Urinary bladder (tissue), 4 donors: ENCODE measurements at places on chromosomes 12 and 14. TPM values are rescaled to one million over a fixed set of nuclear protein-coding genes. Genes with fewer than 3 reads are reported as not detected.
A peak's percentile ranks its signal among the peaks of the same experiment; 100 is the strongest.

GRCh38 chr14:73752297-73752992 is 38.3 kb upstream of the PNMA1 start:
- no peak for DNase-seq

The RIPK3 gene
- total RNA-seq = 4.4 TPM

GRCh38 chr12:69888901-69889300 is 63.9 kb downstream of the MYRFL start:
- DNase-seq = no peak

- DNase-seq = no peak
Observed at GRCh38 chr12:18419311-18419710, 158.0 kb downstream of the PIK3C2G start.

The ARHGAP9 gene
- total RNA-seq = 2.9 TPM

- DNase-seq = peak; percentile 82
Observed at GRCh38 chr12:46461907-46462640, 89.5 kb upstream of the SLC38A2 start.

The GLIPR1L1 gene
- not detected for total RNA-seq

- DNase-seq = no peak
Observed at GRCh38 chr12:23703051-23703450, 246.4 kb downstream of the SOX5 start.

GRCh38 chr14:59262717-59263454 is 74.4 kb downstream of the DAAM1 start:
- DNase-seq = no peak

The PNP gene
- total RNA-seq = 12.5 TPM

The ABCD4 gene
- total RNA-seq = 30.6 TPM

- DNase-seq = peak; percentile 37
Observed at GRCh38 chr12:6825398-6826124, 2.6 kb upstream of the P3H3 start.

DNA sequence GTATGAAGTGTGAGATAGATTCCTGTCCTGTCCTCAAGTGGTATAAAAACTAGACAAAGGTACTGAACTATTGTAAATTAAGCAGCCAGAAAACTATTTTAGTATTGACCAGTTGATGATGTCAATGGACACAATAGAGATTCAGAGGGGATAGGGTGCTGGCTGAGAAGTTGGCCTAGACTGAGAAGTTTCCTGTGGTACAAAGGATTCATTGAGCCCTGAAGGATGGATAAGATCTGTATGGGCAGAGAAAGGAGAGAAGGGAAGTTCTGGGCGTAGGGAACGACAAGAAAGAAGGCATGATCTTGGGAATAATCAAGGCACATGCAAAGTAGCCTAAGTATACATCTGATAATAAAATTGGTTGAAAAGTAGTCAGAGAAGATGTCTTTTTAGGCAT is 44.6 kb downstream of the DAD1 start:
- DNase-seq = no peak

The LRCOL1 gene
- not detected for total RNA-seq

The REC8 gene
- 5.8 TPM for total RNA-seq

DNA sequence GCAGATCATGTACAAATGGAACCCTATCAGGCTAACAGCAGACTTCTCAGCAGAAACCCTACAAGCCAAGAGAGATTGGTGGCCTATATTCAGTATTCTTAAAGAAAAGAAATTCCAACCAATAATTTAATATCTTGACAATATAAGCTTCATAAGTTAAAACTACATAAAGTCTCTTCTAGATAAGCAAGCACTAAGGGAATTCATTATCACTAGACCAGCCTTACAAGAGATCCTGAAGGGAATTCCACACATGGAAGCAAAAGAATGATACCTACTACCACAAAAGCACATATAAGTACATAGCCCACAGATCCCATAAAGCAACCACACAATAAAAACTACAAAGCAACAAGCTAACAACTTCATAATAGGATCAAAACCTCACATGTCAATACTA is 60.4 kb upstream of the SCAF11 start:
- DNase-seq = no peak

The BIN2 gene
- 2.3 TPM for total RNA-seq

- no peak for DNase-seq
Observed at GRCh38 chr12:79534029-79534867, 156.5 kb downstream of the PAWR start.

- no peak for DNase-seq
Observed at GRCh38 chr12:108972358-108972757, 48.5 kb downstream of the SVOP start.

DNA sequence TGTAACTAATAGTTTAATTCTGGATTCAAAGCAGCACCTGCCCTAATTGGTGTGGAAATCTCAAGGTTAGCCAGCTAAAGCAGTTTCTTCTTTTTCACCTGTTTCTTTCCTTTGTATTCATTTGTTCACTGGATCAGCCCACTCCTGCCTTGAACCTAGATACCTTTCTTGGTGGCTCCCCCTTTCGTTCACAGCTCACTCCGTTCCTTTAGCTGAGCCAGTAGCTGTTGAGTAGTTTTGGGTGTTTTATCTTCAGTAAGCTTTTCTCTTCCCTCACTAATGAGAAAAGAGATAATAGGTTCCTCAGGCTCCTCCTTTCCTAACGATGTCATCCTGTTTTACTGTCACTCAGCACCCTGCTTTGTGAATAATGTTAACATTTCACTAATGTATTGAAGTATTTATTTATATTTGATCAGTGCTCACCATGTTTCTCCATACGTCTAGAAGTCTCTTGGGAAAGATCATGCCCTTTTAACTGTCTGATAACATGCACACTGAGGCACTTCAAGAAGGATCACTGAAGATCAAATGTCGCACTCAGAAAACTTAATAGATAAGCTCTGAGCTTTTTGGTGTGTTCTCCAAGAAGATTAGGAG is 121.1 kb downstream of the TGFB3 start:
- DNase-seq = no peak

- DNase-seq = no peak
Observed at GRCh38 chr12:11965258-11965910, 105.4 kb upstream of the BCL2L14 start.

The SLC17A8 gene
- 0.95 TPM for total RNA-seq

GRCh38 chr14:34361504-34362011 is 100.5 kb downstream of the SPTSSA start:
- DNase-seq = no peak

DNA sequence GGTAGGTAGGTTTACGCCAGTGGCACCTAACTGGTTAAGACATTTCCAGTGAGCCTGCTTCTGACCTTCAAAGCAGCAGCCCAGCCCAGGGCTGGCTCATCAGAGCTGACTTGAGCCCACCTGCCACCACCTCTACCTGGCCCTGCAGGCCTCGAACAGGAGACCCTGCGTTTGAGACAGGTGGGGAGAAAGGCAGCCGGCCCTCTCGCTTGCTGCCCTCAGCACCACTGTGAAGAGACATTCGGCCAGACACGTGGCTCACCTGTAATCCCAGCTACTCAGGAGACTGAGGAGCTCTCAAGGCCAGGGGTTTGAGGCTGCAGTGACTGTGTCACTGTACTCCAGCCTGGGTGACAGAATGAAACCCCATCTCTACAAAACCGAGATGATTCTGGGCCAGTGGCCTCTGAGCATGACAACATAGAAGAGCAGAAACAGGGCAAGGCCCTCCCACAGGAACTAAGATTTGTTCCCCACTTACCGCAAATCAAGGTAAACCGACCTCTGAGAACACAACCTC is 74.2 kb downstream of the TESC start:
- DNase-seq = no peak

- no peak for DNase-seq
Observed at GRCh38 chr14:75570797-75571196, 7.6 kb upstream of the FLVCR2 start.

The MYO1A gene
- total RNA-seq = 0.16 TPM

DNA sequence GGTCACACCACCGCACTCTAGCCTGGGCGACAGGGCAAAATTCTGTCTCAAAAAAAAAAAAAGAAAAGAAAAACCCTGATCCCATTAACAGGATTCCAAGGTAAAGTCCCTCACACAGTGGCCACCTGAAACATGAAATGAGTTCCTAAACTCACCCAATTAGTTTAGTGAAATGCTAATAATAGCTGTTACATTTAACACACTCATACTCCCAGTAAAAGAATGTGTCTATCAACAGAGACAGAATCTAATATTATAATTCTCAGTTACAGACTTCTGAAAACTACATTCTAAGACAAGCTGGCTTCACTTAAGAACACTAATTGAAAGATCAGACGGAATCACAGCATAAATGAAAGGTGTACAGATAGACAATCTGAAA is 44.2 kb downstream of the DUSP16 start:
- DNase-seq = no peak

The NXPH4 gene
- 0.79 TPM for total RNA-seq

- no peak for DNase-seq
Observed at GRCh38 chr14:38387821-38388220, 131.9 kb upstream of the CLEC14A start.

DNA sequence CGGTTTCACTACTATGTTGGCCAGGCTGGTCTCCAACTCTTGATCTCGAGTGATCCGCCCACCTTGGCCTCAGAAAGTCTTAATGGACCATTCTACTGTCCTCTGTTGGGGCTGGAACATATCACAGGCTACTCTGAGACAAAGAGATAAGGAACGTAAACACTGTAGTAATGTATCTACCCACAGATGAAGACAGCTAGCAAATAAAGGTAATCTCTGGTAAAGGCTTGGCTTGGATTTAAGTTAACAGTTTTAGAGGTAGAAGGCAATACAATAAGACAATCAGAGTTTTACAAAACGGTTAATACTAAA is 44.6 kb upstream of the ISM2 start:
- DNase-seq = no peak

GRCh38 chr14:102088012-102088792 is 1.4 kb upstream of the HSP90AA1 start:
- no peak for DNase-seq

- DNase-seq = no peak
Observed at GRCh38 chr12:30823156-30823699, 68.5 kb upstream of the CAPRIN2 start.

The CD27 gene
- total RNA-seq = 0.26 TPM

DNA sequence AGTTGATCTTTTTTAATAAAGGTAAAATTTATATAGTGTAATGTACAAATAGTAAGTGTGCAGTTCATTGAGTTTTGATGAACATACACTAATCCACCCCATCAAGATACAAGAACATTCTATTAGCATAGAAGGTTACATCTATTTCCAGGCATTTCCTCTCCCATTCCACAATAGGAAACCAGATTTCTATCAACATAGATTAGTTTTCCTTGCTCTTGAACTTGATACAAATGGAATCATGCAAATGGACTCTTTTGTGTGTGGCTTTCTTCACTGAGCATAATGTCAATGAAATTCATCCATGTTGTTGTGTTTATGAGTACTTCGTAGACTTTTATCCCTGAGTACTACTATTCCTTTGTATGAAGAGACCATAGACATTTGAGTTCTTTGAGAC is 10.8 kb downstream of the STYX start:
- no peak for DNase-seq

DNA sequence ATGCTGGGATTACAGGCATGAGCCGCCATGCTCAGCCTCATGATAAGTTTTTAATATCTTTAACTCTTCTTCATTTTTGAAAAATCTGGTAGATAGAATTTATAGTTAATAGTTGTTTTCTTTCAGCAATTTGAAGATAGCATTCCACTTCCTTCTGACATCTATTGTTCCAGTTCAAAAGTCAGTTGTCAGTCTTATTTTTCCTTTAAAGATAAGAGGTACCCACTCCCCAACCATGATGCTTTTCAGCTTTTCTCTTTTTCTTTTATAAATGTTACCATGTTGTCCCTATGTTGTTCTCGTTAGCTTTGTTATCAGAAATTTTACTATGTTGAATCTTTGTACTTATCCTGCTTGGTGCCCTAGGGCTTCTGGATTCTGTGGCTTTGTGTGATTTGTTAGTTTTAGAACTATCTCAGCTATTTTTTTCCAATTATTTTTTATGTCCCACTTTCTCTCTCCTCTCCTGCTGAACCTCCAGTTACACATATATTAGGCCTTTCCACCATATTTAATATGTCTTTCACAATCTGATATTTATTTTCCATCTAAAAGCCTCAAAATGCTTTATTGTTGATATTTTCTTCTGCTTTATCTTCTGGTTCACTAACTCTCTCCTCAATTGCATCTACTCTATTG is 181.6 kb upstream of the FOXN3 start:
- DNase-seq = no peak

The NABP2 gene
- 15.7 TPM for total RNA-seq

GRCh38 chr14:64349741-64350490 is 38.2 kb upstream of the MTHFD1 start:
- DNase-seq = no peak

The KRT6C gene
- not detected for total RNA-seq

The CCDC198 gene
- 2.0 TPM for total RNA-seq

GRCh38 chr12:54006559-54007220 is 2.1 kb upstream of the HOXC8 start:
- no peak for DNase-seq

The SYNE3 gene
- total RNA-seq = 14.6 TPM

- no peak for DNase-seq
Observed at GRCh38 chr12:92335831-92336230, 190.2 kb upstream of the BTG1 start.

- no peak for DNase-seq
Observed at GRCh38 chr12:455821-456220, 3.9 kb upstream of the B4GALNT3 start.

The MYL2 gene
- total RNA-seq = 9.5 TPM

- no peak for DNase-seq
Observed at GRCh38 chr12:56634242-56634836, 4.2 kb upstream of the BAZ2A start.

- DNase-seq = no peak
Observed at GRCh38 chr12:101653503-101653902, 43.9 kb upstream of the CHPT1 start.

The NDRG2 gene
- 84.5 TPM for total RNA-seq

The DPF3 gene
- total RNA-seq = 2.2 TPM

DNA sequence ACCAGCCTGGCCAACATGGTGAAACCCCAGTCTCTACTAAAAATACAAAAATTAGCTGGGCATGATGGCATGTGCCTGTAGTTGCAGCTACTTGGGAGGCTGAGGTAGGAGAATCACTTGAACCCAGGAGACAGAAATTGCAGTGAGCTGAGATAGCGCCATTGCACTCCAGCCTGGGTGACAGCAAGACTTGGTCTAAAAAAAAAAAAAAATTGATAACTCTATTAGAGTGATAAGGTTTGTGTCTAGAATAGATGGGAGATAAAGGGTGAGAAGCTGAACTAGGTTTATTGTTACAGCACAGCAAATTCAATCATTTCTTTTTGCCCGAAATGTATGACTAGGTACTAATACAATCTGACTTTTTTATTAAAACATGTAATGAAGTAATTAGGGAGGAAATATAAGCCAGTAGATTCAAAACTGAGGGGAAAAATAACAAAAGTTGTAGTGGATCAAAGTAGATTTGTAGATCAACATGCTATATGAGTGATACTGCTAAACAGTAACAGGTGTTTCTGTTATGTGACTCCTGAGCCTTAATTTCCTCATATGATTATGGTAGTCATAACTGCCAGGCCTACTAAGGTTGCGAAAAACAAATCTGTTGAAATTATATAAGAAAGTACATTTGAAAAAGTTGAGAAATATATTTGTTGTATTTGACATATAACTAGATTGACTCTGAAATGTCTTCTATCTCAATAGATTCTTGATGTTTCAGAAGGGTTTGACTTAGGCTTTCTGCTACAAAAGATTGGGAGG is 83.6 kb downstream of the WNK1 start:
- DNase-seq = no peak
